ENCODE measurements at places on chromosomes 5 and 9. TPM values are rescaled to one million over a fixed set of nuclear protein-coding genes. Genes with fewer than 3 reads are reported as not detected.

- H3K4me3 ChIP-seq = no peak overlapping the region
- no peaks in the 10 kb centered on the region for H3K4me1 ChIP-seq
- H3K27me3 ChIP-seq = no peaks in the 10 kb centered on the region
- H3K27ac ChIP-seq = no peak overlapping the region
- no peak for DNase-seq
These were observed 13.3 kb downstream of the ALDH1B1 start for GRCh38 chr9:38405785-38406184.

DNA sequence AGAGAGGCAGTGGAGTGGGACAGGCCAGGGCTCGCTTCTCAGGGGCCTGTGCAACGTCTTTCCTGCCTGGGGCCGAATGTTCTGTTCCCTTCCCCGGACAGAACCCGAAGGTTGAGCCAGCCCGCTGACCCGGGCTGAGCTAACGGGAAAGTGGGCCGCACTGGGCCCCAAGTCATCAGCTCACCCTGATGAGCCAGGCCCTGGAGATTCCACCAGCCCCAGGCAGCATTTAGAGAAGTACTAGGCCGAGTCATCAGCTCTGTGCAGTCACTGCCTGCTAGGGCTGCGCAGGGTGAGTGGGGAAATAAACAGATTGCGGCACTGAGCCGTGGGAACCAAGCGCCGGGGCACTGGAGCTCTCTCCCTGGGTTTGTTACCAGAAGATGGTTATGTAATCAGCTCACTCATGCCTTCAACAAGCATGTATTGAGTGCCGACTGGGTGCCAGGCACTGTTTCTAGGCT is 29.1 kb upstream of the DUSP1 start:
- no peaks in the 10 kb centered on the region for H3K4me1 ChIP-seq
- H3K27me3 ChIP-seq = no peaks in the 10 kb centered on the region
- H3K36me3 ChIP-seq = no peaks in the 10 kb centered on the region
- H3K27ac ChIP-seq = no peak overlapping the region
- no peak for DNase-seq

The CCL19 gene
- total RNA-seq = not detected

- no peaks in the 10 kb centered on the region for H3K36me3 ChIP-seq
- H3K27ac ChIP-seq = peak overlapping the region; percentile 67
- H3K4me3 ChIP-seq = no peak overlapping the region
- DNase-seq = no peak
These were observed 84.8 kb upstream of the ALDH1A1 start for GRCh38 chr9:73037613-73038012.

The SPINK5 gene
- 3.7 TPM for total RNA-seq

- H3K4me1 ChIP-seq = no peaks in the 10 kb centered on the region
- H3K4me3 ChIP-seq = no peak overlapping the region
- H3K27me3 ChIP-seq = no peaks in the 10 kb centered on the region
- no peak for DNase-seq
- no peaks in the 10 kb centered on the region for H3K36me3 ChIP-seq
These were observed 4.8 kb upstream of the ENTPD8 start for GRCh38 chr9:137445930-137446431.

The PCDHGB6 gene
- total RNA-seq = 5.2 TPM

DNA sequence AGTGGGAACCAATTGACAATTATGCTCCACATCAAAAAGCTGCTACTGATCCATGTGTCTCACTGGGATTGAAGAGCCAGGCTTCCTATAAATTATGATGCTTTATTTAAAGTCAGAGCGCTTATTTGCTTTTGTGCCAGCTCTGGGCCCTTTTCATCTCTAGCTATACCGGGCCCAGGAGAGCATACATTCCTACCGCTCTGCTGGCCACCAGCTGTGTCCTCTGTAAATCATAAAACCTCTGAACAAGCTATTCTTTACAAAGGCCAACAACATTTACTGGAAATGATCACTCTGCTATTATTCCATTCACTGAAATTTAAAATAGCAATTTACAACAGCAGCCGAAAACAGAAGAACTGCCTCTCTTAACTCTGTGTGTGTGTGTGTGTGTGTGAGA is 86.6 kb downstream of the ZNF608 start:
- peaks cover 8% of the 10 kb centered on the region for H3K4me1 ChIP-seq
- DNase-seq = peak; percentile 25
- no peaks in the 10 kb centered on the region for H3K36me3 ChIP-seq
- no peak overlapping the region for H3K27ac ChIP-seq
- no peaks in the 10 kb centered on the region for H3K27me3 ChIP-seq

The SPINK6 gene
- total RNA-seq = not detected

DNA sequence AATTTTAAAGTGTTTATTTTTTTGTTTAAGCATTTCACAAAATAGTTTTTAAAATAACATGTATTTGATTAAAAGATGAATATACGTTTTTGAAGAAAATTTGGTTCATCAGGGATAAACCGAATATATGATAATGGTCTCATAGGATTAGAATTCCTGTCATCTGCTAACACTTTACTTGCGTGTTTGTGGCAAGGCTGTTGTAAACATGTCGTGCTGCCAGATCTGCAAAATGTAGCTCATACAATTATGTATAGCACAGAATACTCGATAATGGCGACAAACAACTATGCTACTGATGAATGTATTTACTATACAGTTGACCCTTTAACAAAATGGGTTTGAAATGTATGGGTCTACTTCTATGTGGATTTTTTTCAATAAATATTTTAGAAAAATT is 7.2 kb upstream of the TXNDC8 start:
- no peaks in the 10 kb centered on the region for H3K4me1 ChIP-seq
- H3K27ac ChIP-seq = no peak overlapping the region
- DNase-seq = no peak
- H3K36me3 ChIP-seq = no peaks in the 10 kb centered on the region

DNA sequence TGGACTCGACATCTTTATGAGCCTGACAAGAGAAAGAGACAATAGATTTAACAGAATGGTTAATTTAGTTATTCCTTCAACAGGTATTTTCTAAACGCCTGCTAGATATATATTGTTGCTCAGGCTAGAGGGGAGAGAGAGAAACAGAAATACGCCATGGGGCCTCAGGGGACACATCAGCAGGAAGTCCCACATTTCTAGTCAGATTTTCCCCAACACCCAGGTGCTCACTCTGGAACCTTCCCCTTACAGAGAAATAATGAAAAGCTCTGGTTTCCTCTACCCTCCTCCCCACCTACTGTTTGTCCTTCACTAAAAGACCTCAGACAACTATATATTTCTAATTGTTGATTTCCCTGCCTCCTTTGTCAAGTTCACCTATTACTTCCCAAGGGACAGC is 130.3 kb upstream of the TBC1D2 start:
- H3K36me3 ChIP-seq = no peaks in the 10 kb centered on the region
- no peak overlapping the region for H3K4me3 ChIP-seq
- DNase-seq = no peak

DNA sequence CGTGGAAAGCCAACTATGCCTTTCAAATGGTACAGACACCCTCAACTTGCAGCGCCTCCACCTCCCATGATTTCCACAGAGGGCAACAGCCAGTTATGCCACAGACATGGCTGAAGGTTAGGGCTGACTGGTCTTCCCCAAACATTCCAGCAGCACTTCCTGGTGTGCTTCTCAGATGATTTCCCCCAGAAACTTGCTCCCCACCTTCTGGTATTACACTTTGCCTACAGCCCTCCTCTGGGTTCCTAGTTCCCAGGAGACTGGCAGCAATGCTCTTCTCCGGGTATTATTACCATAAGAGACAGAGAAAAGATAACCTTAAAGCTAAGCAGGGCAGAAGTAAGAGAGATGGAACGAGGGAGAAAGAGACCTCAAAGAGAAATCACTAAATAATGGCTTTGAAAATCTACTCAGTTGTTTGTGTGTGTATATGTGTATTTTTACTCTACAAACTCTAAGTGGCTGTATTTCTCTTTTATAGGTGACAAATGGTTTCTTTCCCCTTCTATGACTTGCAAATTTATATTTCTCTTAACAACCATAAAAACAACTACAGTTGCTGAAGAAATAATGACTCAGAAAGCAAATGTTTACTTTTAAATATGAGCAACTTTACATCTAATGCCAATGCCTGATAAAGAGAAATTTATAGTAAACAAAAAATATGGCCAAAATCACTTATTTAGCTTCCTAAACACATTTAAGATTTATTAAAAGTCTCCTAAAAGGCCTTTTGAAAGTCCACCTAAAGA is 133.8 kb downstream of the PDE4D start:
- H3K4me1 ChIP-seq = peaks cover 6% of the 10 kb centered on the region
- no peak overlapping the region for H3K27ac ChIP-seq
- no peak overlapping the region for H3K4me3 ChIP-seq
- H3K36me3 ChIP-seq = no peaks in the 10 kb centered on the region

The SLC6A3 gene
- not detected for total RNA-seq

The TMC1 gene
- 5.3 TPM for total RNA-seq

DNA sequence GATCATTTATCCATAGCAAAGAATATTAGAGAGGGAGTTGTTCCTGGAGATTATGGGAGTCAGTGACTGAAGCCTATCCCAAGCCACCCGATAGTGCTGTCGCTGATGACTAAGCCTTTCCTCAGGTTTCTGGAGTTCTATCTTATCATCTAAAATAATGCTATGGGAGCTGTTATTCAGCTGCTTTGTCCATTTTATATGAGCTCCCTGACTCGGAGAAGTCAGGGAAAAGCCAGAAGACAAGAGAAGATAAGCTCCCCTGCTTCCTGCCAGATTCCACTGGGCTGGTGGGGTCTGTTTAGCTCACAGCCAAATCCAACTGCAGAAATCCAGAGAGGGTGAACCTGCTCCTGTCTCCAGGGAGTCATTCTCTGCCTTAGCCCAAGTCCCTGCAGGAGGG is 148.2 kb downstream of the DROSHA start:
- no peaks in the 10 kb centered on the region for H3K4me1 ChIP-seq
- no peak overlapping the region for H3K4me3 ChIP-seq
- no peaks in the 10 kb centered on the region for H3K27me3 ChIP-seq
- no peaks in the 10 kb centered on the region for H3K36me3 ChIP-seq
- H3K27ac ChIP-seq = no peak overlapping the region
- DNase-seq = no peak

GRCh38 chr5:115392611-115393010 is 96.2 kb upstream of the CCDC112 start:
- H3K36me3 ChIP-seq = no peaks in the 10 kb centered on the region
- no peaks in the 10 kb centered on the region for H3K27me3 ChIP-seq
- no peaks in the 10 kb centered on the region for H3K4me1 ChIP-seq
- DNase-seq = no peak
- no peak overlapping the region for H3K4me3 ChIP-seq

DNA sequence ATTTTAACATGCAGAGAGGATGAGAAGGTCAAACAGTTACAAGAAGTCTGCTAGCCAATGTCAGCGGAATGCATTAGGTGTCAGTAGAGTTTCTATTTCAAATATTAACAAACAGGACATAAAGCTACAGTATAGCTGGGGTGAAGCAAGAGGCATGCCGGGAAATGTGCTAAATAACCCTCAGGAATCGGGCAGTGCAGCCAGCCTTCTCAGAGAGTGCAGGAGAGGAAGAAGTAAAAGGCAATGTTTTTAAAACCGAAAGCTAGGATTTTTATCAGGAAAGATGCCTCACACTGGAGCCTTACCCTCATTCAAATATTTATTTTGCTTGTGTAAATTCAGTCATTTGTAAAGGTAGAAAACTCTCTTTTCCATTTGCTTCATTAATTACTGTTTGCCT is 59.1 kb upstream of the SH3GL2 start:
- no peak for DNase-seq
- no peaks in the 10 kb centered on the region for H3K36me3 ChIP-seq
- H3K4me3 ChIP-seq = no peak overlapping the region
- H3K27me3 ChIP-seq = no peaks in the 10 kb centered on the region

Measured in prostate gland (tissue), 2 donors.